Stimulated activated CD8-positive, alpha-beta memory T cell treated with anti-CD3 and anti-CD28 coated beads, Interleukin-2, amount 100 ng/mL, for 1 hour (primary cell): ENCODE measurements at places on chromosomes 2 and 18.

DNA sequence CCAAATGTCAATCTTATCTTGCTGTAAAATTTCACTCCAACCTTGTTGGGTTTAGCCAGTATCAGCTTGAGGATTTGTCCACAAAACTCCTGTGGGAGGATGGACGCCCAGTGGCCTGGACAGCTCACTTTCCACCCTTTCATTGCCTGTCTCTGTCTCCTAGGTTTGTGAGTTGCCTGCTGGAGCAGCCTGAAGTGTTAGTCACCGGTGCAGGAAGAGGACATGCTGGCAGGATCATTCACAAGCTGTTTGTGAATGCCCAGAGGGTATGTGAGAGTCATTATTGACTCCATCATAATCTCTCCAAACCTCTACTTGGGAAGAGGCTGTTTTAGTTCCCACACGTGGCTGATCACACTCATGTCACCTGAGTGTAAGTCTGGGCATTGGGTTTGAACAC is 112.3 kb downstream of the RAB3GAP1 start:
- no peak for DNase-seq

GRCh38 chr2:239770246-239770639 is 254.9 kb downstream of the NDUFA10 start:
- no peak for DNase-seq

GRCh38 chr18:42163321-42163720 is 208.3 kb downstream of the PIK3C3 start:
- no peak for DNase-seq

DNA sequence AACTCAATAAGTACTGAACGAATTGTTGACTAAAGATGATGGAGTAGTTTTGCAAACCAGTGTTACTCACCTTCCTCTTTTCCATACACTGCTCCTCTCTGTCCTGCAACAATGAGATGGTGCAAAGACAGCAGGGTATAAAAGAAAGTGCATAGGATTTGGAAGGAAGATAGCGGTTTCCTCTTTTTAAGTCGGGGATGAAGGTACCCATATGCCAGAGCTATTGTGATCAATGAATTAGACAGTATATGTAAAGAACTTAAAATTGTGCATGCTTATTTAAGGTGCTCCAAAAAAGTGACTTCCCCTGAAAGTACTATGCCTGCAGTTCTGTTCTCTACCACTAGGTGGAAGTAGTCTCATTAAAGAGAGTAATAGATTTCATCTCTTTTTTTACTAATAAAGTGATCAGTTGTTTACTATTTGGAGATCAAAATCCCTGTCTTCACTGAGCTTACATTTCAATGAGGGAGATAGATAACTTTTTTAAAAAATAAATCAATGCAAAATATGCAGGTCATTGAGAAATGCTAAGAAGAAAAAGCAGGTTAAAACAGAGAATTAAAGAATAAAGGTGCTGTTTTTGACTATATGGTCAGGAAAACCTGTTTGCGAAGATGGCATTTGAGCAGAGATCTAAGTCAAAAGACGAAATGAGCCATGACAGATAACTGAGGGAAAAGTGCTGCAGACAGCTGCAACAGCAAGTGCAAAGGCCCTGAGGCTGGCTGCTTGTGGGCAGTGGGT is 339.7 kb upstream of the SLC14A2 start:
- no peak for DNase-seq

DNA sequence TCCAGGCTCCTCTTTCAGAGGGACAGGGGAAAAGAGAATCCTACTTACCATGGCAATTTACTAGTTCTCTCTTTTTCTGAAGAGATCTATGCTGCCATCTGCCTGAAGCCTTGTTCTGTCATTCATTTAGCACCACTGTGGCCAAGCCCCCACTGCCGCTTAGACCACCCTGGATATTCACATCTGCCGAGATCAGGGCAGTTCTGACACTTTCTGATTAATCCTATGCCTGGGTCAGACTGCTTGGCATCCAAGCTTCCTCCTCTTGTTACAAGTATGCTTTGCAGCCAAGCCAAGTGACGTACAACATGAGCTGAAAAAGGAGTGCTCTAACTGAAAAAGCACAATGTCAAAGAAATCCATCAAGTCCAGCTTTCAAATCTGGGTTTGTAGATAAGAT is 332.6 kb downstream of the SUCLG1 start:
- DNase-seq: no peak

DNA sequence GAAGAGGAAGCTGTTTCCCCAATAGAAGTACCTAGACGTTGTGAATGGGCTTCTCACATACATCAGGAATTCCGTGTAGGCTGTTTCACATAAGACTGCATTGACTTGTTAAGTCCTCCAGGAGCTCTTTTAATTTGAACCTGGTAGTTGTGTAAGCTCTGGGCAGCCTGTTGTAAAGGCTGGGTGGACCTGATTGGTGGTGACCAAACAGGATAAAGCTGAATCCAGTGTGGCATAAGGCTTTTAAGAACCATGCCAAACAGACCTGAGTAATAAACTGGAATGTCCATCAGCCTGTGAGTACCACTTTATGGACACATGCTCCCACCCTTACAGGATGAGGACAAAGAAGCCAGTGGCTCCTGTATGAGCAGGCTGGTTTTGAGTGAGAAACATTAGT is 24.1 kb downstream of the RMND5A start:
- no peak for DNase-seq

GRCh38 chr2:129751409-129751808 is 228.1 kb upstream of the RAB6C start:
- no peak for DNase-seq

GRCh38 chr2:148048475-148049221 is 27.8 kb downstream of the MBD5 start:
- DNase-seq: no peak

DNA sequence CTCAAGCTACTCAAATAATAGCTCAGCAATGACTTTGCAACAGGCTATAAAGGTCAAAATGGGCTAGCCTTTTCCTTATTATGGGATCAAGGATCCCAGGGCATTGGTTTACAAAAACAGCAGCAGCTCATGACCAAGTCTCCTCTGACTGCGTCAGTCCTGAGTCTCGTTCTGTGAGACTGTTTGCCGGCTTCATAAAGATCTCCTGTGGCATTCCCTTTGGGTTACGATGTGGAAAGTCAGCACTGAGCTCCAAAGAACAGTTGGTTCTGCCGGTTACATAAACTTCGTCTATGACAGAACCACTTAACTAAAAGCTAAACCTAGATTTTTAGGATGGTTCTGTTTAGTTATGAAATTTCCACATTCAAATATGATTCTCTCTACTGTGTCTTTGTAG is 674.9 kb downstream of the ZEB2 start:
- no peak for DNase-seq

GRCh38 chr2:68565858-68566257 is 77.5 kb upstream of the PROKR1 start:
- DNase-seq: no peak

GRCh38 chr2:48946449-48947048 is 191.0 kb upstream of the LHCGR start:
- DNase-seq: no peak

GRCh38 chr2:100628506-100628905 is 65.7 kb downstream of the PDCL3 start:
- no peak for DNase-seq

DNA sequence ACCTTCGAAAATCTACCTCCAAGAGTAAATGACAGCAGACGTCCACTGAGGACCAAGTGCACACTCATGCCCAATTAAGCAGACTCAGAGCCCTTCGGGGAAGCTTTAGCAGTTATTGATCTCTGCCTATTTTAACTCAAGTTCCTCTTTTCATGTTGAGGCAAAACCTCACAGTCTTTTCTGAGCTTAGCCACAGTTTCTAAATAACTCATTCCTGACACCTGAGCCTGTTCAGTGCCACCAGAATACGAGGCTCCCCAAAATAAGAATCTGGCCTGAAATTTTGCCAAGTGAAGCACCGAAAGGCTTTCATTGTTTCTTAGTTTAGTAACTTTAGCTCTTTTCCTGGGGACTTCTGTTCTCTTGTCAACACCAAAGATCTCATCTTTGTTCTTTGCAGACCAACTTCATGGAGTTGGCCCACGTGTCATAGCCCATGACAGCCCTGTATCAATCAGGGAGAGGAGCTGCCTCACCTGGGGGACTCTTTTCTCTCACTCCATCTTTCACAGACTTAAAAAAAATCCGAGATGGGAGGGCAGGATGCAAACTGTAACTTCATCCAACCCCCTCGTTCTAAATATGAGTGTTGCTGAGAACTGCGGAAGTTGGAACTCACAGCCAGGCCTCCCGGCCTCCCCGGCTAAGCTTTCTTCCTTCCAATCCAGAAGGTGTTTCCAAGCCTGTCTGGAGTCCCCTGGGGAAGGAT is 22.2 kb downstream of the INPP5D start:
- no peak for DNase-seq

DNA sequence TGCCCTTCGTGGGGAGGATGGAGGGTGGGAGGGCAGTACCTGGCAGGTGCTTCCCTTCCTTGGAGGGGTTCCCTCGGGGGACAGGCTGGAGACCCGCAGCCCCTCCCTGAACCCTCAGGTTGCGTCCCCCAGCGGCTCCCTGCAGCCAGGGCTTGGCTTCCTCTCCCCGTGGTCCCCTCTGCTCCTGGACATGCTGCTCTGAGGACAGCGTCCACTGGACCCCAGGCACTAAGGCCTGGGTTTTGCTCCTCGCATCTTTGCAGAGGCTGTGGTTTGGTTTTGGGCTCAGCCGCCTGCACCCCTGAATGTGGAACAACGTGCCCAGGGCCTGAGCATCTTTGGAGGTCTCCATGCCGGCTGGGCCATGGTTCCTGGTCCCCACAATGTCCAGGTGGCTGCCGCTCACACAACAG is 133.5 kb downstream of the PTGR3 start:
- DNase-seq: no peak

DNA sequence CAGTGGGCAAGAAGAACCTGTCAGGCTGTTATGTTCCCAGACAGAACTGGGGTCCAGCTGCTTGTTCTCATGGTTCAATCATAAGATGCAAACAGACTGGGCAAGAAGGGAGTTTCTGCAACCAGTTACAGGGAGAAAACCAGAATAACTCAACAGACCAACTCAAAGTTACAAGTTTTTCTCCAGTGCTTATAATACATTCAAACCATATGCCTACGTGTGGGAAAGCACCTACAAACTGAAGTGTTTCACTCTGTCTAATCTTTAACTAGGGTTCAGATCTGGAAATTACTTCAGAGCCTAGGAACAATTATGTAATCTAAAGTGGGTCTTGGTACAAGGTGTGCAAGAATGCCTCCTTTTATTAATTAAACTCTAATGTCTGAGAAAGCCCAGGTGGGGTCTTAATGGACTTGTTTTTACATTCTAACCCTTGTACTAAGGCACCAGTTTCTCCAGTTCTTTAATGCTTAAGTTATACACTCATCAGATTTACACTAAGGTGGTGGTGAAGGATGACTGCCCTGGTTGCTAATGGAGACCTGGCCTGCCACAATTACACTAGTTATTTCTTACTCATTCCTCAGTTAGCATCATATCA is 951.9 kb downstream of the TSN start:
- DNase-seq: no peak
